Stimulated activated CD8-positive, alpha-beta memory T cell treated with anti-CD3 and anti-CD28 coated beads, Interleukin-4, amount 100 ng/mL, for 4 hours (primary cell): ENCODE measurements at places on chromosomes 7 and 10.

GRCh38 chr7:100681491-100682227, 8.1 kb downstream of the GNB2 start:
- no peak for DNase-seq

DNA sequence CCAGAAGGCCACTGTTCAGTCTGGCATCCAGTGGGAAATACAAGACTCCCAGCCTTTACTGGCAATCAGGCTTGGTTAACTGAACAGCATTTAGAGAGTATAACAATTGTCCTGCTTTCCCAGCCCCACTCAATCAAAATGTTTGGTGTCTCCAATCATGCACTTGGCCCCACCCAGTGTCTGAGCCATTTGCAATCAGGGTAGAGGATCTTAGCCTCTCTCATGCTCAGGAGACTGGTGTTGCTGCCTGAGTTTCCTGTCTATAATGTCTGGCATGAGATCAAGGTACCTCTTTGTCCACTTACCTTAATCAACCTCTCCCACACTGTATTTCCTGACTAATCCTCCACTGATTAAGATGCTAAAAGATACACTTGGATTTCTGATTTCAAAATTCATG, 290.2 kb upstream of the GHITM start:
- no peak for DNase-seq

DNA sequence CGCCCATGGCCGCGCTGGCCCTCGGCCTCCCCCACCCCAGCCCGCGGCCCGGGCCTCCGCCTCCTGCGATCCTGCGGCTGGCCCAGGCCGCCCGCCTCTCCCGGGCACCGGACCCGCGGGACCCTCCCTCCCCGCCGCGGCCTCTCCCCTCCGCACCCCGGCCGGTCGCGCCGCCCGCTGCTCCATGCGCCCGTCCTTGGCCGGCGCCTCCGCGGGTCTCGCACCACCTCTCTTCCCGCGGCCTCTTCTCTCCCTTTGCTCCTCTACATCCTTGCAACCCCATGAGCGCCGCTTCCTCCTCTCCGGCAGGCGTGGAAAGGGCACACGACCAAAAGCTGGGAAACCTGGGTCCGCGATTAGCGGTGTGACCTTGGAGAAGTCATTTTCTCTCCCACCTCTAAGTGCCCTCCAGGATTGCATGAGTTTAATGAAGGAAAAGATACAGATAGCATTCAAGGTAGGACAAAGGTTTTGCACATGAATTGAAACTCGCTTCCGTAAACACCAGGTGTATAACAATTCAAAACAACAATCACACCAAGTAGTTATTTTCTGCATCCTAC, 448 bp upstream of the SRPK2 start:
- DNase-seq, result no peak

DNA sequence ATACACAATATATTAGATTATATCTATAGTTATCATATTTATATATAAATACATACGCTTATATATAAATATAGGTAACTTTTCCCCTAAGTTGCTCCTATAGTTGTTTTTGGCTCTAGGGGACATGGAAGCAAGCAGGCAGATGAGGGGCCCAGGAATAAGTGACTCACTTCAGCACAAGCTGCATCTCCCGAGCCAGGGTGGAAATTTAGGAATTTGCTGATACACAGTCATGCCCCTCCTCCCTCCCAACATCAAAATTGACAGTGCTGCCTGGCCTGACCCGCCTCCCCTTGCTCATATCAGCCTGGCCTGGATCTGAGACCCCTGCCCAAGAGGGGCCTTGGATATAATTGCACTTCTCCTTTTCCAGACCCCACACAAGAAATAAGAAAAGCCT, 33.8 kb downstream of the MKI67 start:
- no peak for DNase-seq

DNA sequence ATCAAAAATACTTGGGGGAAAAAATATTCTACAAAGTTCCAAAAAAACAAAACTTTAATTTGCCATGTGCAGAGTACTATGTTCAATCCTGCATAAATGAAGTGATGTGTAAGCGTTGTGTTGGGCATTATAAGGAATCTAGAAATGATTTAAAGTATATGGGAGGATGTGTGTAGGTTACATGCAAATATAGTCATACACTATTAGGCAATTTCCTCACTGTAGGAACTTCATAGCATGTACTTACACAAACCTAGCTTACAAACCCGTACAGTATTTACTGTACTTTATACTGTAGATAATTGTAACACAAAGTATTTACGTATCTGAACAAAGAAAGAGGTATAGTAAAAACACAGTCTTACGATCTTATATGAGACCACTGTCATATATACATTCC, 72.3 kb downstream of the NRBF2 start:
- no peak for DNase-seq
